IMR-90 (cell line): ENCODE measurements at places on chromosomes 6 and 20. TPM values are rescaled to one million over a fixed set of nuclear protein-coding genes. Genes with fewer than 3 reads are reported as not detected.
A peak's percentile ranks its signal among the peaks of the same experiment; 100 is the strongest.

DNA sequence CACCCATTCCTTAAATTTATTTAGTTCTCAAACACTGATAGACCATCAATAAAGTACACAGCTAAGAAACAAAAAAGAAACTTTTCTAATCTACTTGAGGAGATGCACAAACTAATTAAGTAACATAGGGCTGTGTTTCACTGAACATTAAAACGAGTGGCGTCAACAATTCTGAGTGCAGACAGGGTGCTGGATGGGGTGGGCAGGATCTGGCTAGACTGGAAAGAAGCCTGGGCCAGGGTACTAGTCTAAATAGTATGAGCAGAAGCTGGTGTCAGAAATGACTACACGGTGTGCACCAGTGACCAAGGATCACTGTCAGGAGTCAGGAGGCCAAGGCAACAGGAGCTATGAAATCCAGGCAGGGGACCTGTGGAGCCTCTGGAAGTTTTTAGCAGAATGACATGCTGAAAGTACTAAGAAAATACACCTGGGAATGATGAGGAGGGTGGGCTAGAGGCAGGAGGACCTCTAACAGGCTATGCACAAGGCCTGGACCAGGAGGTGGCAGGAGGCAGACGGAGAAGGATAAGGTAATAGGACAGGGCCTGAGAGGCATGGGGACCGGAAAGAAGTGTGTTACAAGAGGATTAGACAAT lies 13.3 kb downstream of the ZBTB24 start:
- no peak for DNase-seq

GRCh38 chr20:16352321-16352720 lies 220.9 kb downstream of the KIF16B start:
- no peak for DNase-seq

- DNase-seq = no peak
Observed at GRCh38 chr6:82779041-82779440, 286.6 kb downstream of the UBE3D start.

GRCh38 chr6:133995296-133995695 lies 42.3 kb downstream of the TBPL1 start:
- DNase-seq = peak; percentile 11

DNA sequence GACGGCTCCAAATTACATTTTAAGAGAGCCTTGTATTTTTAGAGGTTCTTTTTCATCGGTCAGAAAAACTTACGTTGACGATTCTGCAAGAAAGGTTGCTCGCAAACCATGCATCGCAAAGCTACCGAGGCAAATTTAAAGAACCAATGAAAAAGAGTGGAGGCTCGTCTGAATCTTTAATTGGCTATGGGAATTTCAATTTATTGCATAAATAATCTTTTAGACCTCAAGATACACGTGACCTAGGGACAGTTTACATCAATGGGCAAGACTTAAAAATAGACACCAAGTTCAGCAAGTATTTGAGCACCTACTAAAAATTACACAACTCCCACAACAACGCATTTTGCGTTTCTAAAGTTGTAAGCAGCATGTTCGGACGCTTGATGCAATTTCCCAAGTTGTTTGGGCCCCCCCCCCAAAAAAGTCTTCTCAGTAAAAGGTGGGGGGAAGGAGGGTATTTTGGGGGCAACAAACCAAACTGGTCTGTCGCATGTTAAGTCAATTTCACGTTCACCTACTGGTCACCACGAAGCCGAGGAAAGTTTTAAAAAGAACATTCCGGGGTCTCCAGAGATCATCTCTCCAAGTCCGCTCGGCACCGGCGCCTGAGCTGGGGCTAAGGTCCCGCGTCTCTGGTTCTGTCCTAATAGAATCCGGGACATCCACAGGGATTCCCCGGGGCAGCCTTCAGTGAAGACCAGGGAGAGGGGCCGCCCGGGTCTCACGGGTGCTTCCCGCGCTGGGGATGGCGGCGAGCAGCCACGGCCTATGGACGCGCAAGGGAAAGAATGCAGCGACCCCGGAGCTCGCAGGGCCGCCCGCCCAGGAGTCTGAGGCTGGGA lies 851 bp downstream of the SNX5 start:
- DNase-seq = peak; percentile 63

GRCh38 chr20:12353842-12354241 lies 436.1 kb downstream of the BTBD3 start:
- DNase-seq = no peak

GRCh38 chr6:136740050-136740974 lies 52.0 kb downstream of the MAP3K5 start:
- peak; percentile 31 for DNase-seq

- no peak for DNase-seq
Observed at GRCh38 chr6:17200395-17200794, 80.8 kb upstream of the RBM24 start.

DNA sequence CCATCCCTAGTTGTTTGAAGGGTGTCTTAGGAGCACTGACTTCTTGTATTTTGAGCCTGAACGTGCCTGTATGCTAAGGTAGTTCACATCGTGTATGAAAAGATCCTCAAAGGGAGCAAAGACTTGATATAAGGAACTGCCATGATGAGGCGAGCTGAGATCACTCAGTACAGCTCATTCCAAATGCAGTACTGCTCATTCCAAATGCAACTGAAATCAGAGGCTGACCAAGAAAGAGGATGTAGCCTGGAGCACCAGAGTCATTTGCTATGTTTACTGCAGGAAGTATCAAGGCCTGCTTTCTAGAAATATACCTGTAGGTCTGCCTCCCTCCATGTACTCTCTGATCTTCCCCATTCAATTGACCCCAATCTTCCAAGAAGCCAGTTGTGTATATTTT lies 832.2 kb downstream of the EYS start:
- DNase-seq = peak; percentile 21

GRCh38 chr6:4405621-4406212 lies 270.3 kb upstream of the ECI2 start:
- no peak for DNase-seq

DNA sequence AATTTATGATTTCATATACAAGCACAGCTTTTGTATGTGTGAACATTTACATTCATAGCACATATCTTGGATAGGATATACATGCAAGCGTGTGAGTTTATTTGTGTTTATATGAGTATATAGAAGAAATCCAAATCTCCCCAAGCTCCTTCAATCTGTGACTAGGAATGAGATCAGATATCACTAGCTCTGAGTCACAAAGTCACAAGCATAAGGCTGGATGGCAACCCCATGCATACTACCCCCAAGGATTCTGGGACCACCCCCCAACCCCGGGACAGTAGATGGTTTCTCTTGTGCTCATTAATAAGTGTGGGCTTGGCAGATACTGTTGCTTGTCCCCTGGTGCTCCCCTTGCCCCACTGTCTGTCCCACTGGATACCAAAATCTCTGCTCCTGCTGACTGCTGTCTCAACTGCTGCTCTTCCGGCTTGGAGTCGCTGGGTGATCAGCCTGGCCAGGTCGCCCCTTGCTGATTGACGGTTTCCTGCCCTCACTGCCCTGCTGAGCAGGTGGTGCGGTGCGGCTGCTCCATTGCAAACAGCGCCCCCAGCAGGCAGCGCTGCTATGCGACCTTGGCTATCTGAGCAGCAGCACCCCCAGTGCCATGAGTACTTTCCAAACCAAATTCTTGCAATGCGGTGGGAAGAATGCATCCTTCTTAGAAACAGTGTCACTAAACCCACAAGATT lies 279.4 kb downstream of the CD83 start:
- DNase-seq = peak; percentile 86

- no peak for DNase-seq
Observed at GRCh38 chr6:170189236-170189635, 101.6 kb downstream of the DLL1 start.

GRCh38 chr20:64145458-64146300 lies 18.6 kb upstream of the MYT1 start:
- no peak for DNase-seq

DNA sequence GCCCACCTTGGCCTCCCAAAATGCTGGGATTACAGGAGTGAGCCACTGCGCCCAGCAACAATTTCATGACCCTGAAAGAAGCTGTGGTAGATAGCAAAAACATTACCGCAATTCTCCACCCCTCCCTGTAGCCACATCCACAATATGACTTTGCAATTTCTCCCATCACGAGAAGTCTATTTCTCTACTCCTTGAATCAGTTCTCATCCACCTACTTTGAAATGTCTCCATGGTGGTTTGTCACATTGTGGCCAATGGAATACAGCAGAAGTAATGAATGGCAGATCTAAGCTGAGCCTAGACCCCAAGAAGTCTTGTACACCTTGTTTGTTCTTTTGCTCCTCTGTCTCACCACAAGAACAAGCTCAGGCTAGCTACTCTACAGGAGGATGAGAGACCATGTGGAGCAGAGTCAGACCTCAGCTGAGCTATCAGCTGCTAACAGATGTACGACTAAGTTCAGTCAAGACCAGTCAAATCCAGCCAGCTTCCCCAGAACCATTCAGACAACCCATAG lies 6.3 kb downstream of the OXT start:
- no peak for DNase-seq

DNA sequence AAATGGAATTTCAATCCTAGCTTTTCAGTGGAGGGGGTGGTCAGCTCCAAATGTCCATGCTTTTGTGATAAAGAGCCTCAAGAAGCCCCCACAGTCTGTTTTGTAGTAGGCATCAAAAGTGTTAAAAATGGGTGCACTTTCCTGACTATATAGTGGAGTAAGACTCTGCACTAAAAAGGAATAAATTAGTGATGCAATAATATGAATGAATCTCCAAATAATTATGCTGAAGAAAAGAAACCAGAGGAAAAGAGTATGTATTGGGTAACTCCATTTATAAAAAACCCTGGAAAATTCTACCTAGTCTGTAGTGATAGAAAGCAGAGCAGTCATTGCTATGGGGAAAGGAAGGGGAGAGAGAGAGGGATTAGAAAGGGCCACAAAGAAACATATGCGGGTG lies 310.4 kb upstream of the SUPT3H start:
- DNase-seq = no peak

GRCh38 chr20:31560746-31561598 lies 44.1 kb upstream of the ID1 start:
- peak; percentile 98 for DNase-seq

DNA sequence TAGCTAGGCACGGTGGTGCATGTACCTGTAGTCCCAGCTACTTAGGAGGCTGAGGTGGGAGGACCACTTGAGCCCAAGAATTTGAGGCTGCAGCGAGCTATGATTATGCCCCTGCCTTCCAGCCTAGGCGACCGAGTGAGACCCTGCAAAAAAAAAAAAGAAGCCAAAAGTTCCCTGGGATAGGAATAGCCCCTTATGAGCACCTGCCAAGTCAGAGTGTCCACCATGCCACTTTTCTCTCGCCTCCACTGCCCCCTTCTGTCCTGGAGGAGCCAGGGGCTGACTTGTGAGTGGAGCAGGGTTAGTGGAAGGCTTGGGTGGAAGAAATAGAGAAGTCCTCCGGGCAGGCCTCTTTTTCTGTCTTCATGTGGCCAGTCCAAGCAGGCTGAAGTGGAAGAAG lies 12.1 kb upstream of the DDX27 start:
- DNase-seq = no peak

DNA sequence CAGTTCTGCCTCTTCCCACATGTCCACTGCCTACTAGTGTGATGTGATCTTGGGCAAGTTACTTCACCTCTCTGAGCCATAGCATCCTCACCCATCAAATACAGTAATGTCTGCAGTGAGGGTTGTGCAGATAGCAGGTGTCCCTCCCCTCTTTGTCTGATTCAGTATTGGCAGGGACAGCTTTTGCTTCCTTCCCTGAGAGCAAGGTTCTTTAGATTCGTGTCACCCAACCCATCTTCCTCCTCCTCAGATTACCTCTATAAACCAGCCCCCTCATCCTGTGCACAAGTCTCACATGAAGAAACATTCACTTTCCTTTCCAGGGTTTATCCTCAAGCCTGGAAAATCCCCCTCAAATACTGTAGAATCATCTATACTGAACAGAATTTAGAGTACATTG lies 15.4 kb downstream of the ACTR5 start:
- DNase-seq = no peak

DNA sequence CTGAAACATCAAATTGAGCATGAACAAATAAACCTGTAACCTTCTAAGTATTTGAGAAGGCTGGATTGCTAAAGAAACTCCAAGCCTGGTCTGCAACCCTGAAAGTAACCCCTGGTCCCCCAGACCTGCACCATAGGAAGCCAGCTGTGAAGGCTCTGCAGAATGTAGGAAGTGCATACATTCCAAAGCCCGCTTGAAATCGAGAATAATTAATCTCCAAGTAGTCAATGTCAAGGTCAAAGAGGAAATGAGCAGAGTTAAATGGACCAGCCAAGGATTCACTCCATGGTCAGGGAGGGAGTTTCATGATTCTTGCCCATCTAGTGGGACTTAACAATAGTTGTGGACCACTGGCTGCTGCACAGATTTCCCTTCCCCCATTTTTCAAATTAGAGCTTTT lies 107.6 kb upstream of the RNF24 start:
- no peak for DNase-seq

- DNase-seq = no peak
Observed at GRCh38 chr6:123000244-123000770, 4.3 kb downstream of the CLVS2 start.

GRCh38 chr6:16409531-16410441 lies 171.4 kb downstream of the GMPR start:
- peak; percentile 45 for DNase-seq

GRCh38 chr6:42452171-42453030 lies 675 bp upstream of the TRERF1 start:
- peak; percentile 76 for DNase-seq

GRCh38 chr20:58378704-58379103 lies 10.3 kb upstream of the VAPB start:
- no peak for DNase-seq

DNA sequence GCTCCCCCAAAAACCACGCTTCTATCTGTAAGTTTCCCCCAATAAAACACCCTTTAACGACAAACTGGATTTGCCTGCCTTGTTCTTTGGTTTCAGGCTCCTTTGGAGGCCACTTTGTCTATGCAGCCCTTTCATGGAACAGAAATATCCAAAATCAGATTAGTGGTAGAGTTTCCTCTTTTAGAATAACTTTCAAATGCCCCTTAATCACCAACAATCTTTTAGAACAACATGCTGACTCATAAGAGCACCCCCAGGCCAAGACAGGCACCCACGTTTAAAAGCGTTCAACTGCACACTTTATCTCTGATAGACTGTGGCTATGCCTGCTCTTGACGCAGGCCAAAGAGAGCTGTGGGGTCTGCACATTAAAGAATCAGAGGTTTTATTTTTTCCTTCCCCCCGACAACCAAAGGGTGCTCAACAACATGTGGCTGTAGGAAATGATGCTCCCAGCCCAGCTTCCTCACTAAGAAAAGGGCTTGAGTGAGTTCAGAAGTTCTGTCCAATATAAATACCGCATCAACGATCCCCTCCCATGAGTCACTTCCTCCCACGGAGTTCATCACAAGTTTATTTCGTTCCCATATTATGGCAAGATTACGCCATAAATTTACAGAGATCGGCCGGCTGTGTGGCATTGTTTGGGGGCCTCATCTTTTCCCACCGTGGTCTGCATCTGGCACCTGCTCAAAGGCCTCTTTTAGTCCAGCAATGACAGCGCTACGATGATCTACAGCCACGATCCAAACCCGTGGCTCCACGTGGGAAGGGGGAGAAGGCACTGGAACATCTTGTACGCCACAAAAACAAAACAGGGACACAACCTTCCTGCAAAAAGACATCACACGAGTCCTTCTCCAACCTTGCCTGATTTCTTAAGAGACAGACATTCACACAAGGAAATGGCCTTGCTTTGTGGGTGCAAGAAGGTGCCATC lies 88.8 kb upstream of the NFATC2 start:
- peak; percentile 99 for DNase-seq

Gene MDFI
- 0.29 and 0.36 TPM in 2 replicates for polyA plus RNA-seq

Gene PHACTR1
- not detected in 2 replicates for polyA plus RNA-seq

Gene TCP11
- polyA plus RNA-seq = 0.30 and 0.34 TPM in 2 replicates

Gene TMEM217
- 2.5 and 3.5 TPM in 2 replicates for polyA plus RNA-seq

Gene IL17A
- polyA plus RNA-seq = not detected in 2 replicates

Gene SYCP2L
- 0.05 TPM in 1 of 2 replicates, not detected in the other for polyA plus RNA-seq

Gene CST2
- not detected in 2 replicates for polyA plus RNA-seq

Gene LPIN3
- polyA plus RNA-seq = 6.1 and 8.3 TPM in 2 replicates

Gene SOBP
- polyA plus RNA-seq = 0.60 and 0.99 TPM in 2 replicates

Gene PIGT
- 145 and 168 TPM in 2 replicates for polyA plus RNA-seq

Gene ENTPD6
- polyA plus RNA-seq = 98.4 and 98.6 TPM in 2 replicates

Gene DPPA5
- polyA plus RNA-seq = not detected in 2 replicates
